ENCODE measurements at places on chromosomes 2 and 18.

DNA sequence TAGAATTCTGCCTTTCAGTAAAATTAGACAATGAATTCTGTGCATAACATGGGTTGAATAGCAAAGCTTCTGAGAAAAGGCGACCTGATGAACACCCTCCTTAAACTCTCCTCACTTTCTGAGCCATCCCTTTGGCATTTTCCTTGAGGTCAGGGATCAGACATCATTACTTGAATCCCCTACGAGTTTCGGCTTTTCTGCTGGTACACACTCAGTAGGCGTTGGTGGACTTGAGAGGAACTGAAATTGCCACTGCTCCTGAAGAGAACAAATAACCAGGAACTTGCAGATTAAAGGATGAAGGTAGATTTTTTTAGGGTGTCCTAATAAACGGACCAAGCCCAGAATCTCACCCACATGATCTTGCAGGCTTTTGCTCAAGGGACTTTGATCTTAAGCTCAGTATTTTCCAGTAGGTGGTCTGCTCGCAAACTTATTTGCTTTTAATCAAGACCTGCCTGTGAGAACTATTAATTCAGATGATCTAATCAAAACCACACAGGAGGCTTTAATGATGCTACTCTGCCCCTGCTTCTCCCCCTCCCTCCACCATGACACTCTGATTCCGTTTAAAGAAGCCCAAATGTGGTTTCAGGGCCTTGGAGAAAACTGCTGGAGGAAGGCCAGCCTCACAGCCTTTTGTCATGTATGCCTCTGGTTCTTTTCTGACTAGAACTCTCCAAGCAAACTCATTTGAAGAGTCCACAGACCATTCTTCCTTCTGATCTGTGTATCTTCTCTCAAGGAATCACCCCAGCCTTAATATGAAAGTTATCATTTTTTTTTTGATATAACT lies 124.9 kb downstream of the PRKCE start:
- H3K27ac ChIP-seq, result no peak overlapping the region
- DNase-seq, result no peak
- H3K4me1 ChIP-seq, result peaks cover 2% of the 10 kb centered on the region
- no peaks in the 10 kb centered on the region for H3K36me3 ChIP-seq
- no peak overlapping the region for H3K4me3 ChIP-seq

DNA sequence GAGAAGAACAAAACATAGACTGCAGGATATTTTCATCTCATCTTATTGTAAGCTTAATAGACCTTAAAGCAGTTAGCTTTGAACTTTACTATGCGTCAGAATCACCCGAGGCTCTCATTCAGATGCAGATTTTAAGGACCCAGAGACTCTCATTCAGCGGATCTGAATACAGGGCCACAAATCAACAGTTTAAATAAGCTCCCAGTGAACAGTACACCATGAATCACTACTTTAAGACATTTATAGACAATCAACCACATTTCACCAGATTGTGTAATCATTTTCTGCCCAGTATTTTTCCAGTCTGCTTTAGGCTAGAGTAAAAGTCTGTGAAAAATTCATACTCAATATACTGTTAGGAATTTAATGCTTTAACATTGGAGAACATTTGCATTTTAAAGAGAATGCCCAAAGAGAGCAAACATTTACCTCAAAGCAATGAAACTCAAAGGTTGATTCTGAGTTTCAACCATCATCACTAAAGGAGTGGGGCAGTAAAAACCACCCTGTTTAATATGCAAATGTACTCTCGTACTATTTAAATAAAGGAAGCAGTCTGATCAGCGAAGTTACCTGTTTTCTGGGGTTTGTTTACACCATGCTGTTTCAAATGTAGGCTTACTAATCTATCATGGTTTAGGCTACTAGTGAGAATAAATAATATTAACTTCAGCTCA lies 11.0 kb upstream of the ALPK2 start:
- peaks cover 9% of the 10 kb centered on the region for H3K27me3 ChIP-seq
- H3K27ac ChIP-seq, result no peak overlapping the region
- no peak for DNase-seq

- H3K4me1 ChIP-seq, result peaks cover 13% of the 10 kb centered on the region
- no peak for DNase-seq
- H3K27me3 ChIP-seq, result no peaks in the 10 kb centered on the region
Observed at GRCh38 chr2:156562124-156562523, 125.9 kb downstream of the GPD2 start.

- H3K36me3 ChIP-seq, result no peaks in the 10 kb centered on the region
- H3K4me1 ChIP-seq, result peaks cover 38% of the 10 kb centered on the region
- no peak overlapping the region for H3K4me3 ChIP-seq
- DNase-seq, result no peak
Observed at GRCh38 chr18:48833701-48834412, 116.9 kb downstream of the SMAD7 start.

DNA sequence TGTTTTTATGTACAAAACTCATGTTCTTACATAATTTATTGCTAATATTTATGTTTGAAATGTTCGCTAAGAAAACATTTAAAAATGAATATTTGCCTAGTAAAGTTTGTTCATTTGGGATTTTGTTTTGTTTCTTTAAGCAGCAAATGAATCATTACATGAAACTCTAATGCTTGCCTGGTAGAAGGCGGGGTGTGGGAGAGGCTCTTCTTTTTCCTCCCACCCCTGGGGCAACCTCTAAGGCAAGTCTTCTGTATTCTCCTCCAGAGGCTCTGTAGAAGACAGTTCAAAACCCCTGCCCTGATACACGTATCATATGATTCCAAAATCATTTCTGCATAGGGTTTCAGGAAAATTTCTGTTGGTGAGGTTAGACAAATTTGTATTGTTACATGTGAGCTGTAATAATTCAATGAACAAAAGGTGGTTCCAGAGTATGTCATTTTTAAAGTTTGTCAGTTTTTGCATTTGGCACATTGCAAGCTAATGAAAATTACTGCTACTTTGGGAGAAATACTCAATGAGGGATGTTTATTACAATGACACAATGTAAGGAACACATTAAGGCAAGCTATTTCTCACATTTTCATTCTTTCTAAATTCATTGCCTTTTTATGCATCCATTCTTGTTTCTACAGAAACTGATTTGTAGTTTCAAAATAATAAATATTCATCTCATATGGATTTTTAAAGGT lies 302.3 kb upstream of the UBE2E3 start:
- H3K36me3 ChIP-seq, result no peaks in the 10 kb centered on the region
- H3K4me3 ChIP-seq, result no peak overlapping the region
- no peak for DNase-seq
- no peaks in the 10 kb centered on the region for H3K27me3 ChIP-seq
- H3K27ac ChIP-seq, result no peak overlapping the region

GRCh38 chr2:121558329-121558728 lies 27.6 kb downstream of the RNU4ATAC start:
- no peak for DNase-seq
- no peak overlapping the region for H3K4me3 ChIP-seq
- peaks cover 2% of the 10 kb centered on the region for H3K36me3 ChIP-seq
- H3K27ac ChIP-seq, result no peak overlapping the region
- no peaks in the 10 kb centered on the region for H3K27me3 ChIP-seq

DNA sequence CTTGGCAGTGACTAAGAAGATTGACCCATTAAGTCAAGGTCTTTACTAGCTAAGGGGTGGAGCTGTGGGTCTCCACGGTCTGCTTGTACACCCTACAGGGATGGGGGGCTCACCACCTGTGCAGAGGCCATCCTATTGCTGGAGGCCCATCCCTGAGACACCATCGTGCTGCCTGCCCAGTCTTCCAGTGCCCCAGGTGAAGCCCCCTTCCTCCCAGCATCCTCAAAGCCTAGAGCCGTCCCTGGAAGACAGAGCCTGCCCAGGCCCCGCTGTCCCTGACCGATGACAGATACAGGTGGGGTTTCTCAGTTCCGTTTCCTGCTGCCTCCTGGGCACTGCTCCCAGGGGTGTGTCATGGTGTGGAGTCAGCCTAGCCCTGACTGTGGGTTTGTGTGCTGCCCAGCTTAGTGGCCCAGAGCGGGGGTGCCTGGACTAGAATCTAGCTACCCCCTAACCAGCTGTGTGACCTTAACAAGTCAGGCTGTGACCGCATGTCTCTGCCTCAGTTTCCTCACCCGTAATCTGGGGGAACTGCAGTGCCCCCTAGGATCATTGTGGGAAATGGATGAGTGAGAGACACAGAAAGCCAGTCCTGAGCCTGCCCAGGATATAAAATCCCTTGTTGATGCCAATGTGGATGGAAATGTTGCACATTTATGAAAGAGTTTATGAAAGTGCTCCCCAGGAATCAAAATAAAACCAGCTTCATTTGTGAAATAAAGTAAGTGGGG lies 2.0 kb downstream of the OTOS start:
- H3K4me1 ChIP-seq, result peaks cover 11% of the 10 kb centered on the region
- H3K4me3 ChIP-seq, result no peak overlapping the region

GRCh38 chr2:230542751-230543150 lies 126.8 kb downstream of the SP100 start:
- H3K4me1 ChIP-seq, result no peaks in the 10 kb centered on the region
- no peaks in the 10 kb centered on the region for H3K27me3 ChIP-seq
- no peaks in the 10 kb centered on the region for H3K36me3 ChIP-seq

DNA sequence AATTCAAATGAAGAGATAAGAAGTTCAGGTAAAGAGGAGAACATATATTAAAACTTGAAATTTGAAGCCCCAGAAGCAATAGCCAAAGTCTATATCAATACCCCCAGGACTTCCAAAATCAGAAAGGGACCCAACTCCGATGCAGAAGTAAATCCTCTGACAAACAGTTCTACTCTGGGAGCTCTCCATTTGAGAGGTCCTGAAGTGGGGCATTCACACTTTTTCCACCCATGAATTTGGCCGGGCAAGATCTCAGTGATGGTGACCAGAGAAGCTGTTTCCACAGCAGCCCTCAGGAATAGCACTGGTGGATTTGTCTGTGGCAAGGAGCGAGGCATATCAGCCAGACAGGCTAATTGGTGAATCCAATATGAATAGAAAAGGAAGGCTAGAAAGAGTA lies 313.6 kb upstream of the MC4R start:
- no peaks in the 10 kb centered on the region for H3K27me3 ChIP-seq
- H3K27ac ChIP-seq, result no peak overlapping the region
- no peak overlapping the region for H3K4me3 ChIP-seq
- H3K36me3 ChIP-seq, result no peaks in the 10 kb centered on the region

GRCh38 chr18:30487962-30488361 lies 554.6 kb downstream of the DSC3 start:
- no peaks in the 10 kb centered on the region for H3K27me3 ChIP-seq
- no peak overlapping the region for H3K4me3 ChIP-seq
- H3K27ac ChIP-seq, result no peak overlapping the region
- H3K4me1 ChIP-seq, result no peaks in the 10 kb centered on the region
- H3K36me3 ChIP-seq, result no peaks in the 10 kb centered on the region

Data from progenitor cell of endocrine pancreas (in vitro differentiated cells).